Activated CD4-positive, alpha-beta memory T cell treated with anti-CD3 and anti-CD28 coated beads for 36 hours (primary cell): ENCODE measurements at places on chromosomes 11 and 22. TPM values are rescaled to one million over a fixed set of nuclear protein-coding genes. Genes with fewer than 3 reads are reported as not detected.

Gene MS4A12
- total RNA-seq = not detected

Gene OR52N4
- total RNA-seq = 0.29 TPM

Gene PKNOX2
- total RNA-seq = not detected

Gene APOL4
- total RNA-seq = 0.53 TPM

Gene OR10A2
- total RNA-seq = not detected

Gene APOL6
- 27.7 TPM for total RNA-seq

DNA sequence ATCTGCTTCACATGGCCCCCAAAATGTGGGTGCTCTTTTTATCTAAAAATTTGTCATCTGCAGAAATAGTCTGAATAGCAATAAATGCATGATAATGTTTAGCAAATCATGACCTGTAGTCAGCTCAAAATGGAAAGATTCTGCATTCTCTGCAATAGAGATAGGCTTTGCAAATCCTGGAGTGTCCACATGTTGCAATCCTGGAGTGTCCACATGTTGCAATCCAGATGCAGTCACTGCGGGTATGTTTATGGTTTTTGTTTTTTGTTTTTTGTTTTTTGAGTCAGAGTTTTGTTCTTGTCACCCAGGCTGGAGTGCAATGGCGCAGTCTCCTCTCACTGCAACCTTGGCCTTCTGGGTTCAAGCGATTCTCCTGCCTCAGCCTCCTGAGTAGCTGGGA lies 20.2 kb upstream of the LRRC32 start:
- no peak overlapping the region for H3K4me3 ChIP-seq
- H3K36me3 ChIP-seq = no peaks in the 10 kb centered on the region
- peaks cover 12% of the 10 kb centered on the region for H3K4me1 ChIP-seq
- no peak for DNase-seq

- H3K4me3 ChIP-seq = no peak overlapping the region
- peaks cover 2% of the 10 kb centered on the region for H3K4me1 ChIP-seq
- H3K36me3 ChIP-seq = peaks cover 5% of the 10 kb centered on the region
- no peaks in the 10 kb centered on the region for H3K27me3 ChIP-seq
- no peak for DNase-seq
These were observed 9.9 kb downstream of the ANO9 start for GRCh38 chr11:431921-432320.

- no peak for DNase-seq
- H3K27me3 ChIP-seq = no peaks in the 10 kb centered on the region
- H3K4me1 ChIP-seq = no peaks in the 10 kb centered on the region
- H3K4me3 ChIP-seq = no peak overlapping the region
These were observed 537.9 kb upstream of the FAT3 start for GRCh38 chr11:91686700-91687099.

DNA sequence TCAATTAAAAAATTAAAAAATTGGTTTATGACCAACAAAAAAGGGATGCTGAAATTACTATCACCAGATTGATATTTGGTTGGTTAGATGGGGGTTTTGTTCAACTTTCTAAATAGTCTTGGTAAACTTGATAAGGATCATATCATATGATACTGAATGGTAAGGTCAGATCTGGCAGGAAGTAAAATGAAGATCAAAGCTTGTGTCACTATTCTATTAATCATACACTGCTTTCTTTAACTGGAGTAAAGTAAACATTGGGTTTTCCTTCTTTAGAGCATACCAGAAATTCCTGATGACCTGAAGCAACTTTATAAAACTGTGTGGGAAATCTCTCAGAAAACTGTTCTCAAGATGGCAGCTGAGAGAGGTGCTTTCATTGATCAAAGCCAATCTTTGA lies 40.2 kb downstream of the RRM1 start:
- DNase-seq = no peak
- no peak overlapping the region for H3K4me3 ChIP-seq
- H3K36me3 ChIP-seq = peaks cover 64% of the 10 kb centered on the region
- H3K4me1 ChIP-seq = no peaks in the 10 kb centered on the region
- no peaks in the 10 kb centered on the region for H3K27me3 ChIP-seq

GRCh38 chr11:131671320-131671719 lies 300.9 kb downstream of the NTM start:
- no peaks in the 10 kb centered on the region for H3K27me3 ChIP-seq
- no peaks in the 10 kb centered on the region for H3K36me3 ChIP-seq
- H3K27ac ChIP-seq = no peak overlapping the region
- H3K4me1 ChIP-seq = peaks cover 3% of the 10 kb centered on the region
- DNase-seq = no peak

GRCh38 chr11:69891421-69892236 lies 72.4 kb upstream of the FGF3 start:
- peaks cover 41% of the 10 kb centered on the region for H3K27me3 ChIP-seq
- no peak overlapping the region for H3K27ac ChIP-seq

- H3K36me3 ChIP-seq = no peaks in the 10 kb centered on the region
- H3K4me1 ChIP-seq = no peaks in the 10 kb centered on the region
- peaks cover 11% of the 10 kb centered on the region for H3K27me3 ChIP-seq
- H3K27ac ChIP-seq = no peak overlapping the region
These were observed 55.6 kb upstream of the CSNK2A3 start for GRCh38 chr11:11408436-11409221.

GRCh38 chr22:17785185-17786184 lies 11.2 kb upstream of the BID start:
- no peak overlapping the region for H3K4me3 ChIP-seq
- peaks cover 24% of the 10 kb centered on the region for H3K4me1 ChIP-seq
- peaks cover 3% of the 10 kb centered on the region for H3K36me3 ChIP-seq
- no peak overlapping the region for H3K27ac ChIP-seq
- peak; percentile 79 for DNase-seq

GRCh38 chr22:27639248-27640086 lies 162.1 kb downstream of the MN1 start:
- H3K27me3 ChIP-seq = peaks cover 3% of the 10 kb centered on the region
- H3K4me3 ChIP-seq = no peak overlapping the region
- no peaks in the 10 kb centered on the region for H3K4me1 ChIP-seq
- no peaks in the 10 kb centered on the region for H3K36me3 ChIP-seq
- no peak for DNase-seq
- no peak overlapping the region for H3K27ac ChIP-seq

DNA sequence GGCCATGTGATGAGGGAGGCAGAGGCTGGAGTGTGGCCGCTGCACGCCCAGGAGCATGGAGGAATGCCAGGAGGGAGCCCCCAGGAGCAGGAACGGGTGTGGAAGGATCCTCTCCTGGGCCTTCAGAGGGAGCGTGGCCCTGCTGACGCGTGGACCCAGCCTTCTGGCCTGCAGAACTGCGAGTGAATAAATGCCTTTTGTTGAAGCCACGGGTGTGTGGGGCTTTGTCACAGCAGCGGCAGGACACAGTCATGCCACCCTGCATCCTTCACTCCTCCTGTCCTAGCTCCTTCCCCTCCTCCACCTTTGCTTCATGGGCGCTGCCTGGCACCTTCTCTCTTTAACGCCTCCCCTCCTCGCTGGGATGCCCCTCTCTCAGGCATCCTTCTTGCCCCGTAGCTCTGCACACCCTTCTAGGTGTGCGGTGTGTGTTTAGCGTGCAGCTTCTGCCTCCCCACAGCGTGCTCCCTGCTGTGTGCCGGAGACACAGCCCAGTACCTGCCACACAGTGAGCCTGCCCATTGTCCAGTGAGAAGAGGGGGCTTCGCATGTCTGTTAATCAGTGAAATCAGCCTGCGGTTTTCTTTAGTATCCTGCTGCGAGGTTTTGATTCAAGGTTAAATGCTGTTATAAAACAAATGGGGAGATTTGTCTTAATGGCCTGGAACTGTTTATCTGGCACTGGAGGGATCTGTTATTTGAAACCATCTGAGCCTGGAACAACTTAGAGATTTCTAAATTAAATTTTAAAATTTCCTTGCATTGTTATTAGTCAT lies 459.6 kb downstream of the TBC1D22A start:
- H3K4me1 ChIP-seq = no peaks in the 10 kb centered on the region
- no peak overlapping the region for H3K27ac ChIP-seq
- no peaks in the 10 kb centered on the region for H3K36me3 ChIP-seq
- DNase-seq = no peak

DNA sequence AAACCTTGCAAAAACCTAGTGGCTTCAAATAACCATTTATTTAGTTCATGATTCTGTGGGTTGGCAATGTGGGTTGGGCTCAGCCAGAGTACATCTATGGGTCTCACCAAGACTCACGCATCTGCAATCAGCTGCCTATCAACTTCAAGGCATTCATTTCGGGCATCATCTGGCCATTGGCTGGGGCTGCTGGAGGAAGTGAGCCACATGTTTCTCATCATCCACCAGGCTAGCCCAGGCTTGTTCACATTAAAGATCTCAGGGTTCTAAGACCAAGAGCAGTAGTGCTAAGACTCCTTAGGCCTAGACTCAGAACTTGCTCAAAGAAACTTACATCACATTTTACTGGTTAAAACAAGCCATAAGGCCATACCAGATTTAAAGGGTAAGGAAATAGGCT lies 478.9 kb upstream of the ARHGAP42 start:
- DNase-seq = no peak
- H3K36me3 ChIP-seq = no peaks in the 10 kb centered on the region
- no peak overlapping the region for H3K4me3 ChIP-seq
- no peaks in the 10 kb centered on the region for H3K27me3 ChIP-seq
- no peak overlapping the region for H3K27ac ChIP-seq

DNA sequence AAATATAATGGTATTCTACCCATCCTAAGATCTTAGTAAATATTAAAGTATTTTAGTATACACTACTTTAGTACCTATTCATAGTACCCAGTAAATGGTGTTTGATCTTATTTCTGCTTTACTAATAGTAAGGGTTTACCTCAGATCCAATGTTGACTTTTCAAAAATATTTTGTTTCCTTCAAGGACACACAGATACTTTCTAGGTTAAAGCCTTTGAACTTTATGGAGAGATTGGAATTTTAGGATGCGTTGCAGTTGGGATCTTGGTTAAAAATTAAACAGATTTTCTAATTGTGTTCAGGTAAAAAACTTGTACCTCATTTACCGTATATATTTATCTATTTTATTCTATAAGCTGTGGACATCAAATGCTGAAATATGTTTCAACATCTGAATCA lies 73.3 kb downstream of the CYP2R1 start:
- H3K27ac ChIP-seq = no peak overlapping the region
- H3K4me3 ChIP-seq = no peak overlapping the region
- H3K4me1 ChIP-seq = peaks cover 3% of the 10 kb centered on the region
- H3K27me3 ChIP-seq = no peaks in the 10 kb centered on the region

- H3K27ac ChIP-seq = no peak overlapping the region
- H3K27me3 ChIP-seq = peaks cover 6% of the 10 kb centered on the region
- no peaks in the 10 kb centered on the region for H3K36me3 ChIP-seq
These were observed 63.3 kb downstream of the ADAMTS15 start for GRCh38 chr11:130511765-130512164.

- no peak for DNase-seq
- no peaks in the 10 kb centered on the region for H3K4me1 ChIP-seq
- H3K27me3 ChIP-seq = peaks cover 3% of the 10 kb centered on the region
- no peak overlapping the region for H3K4me3 ChIP-seq
- no peaks in the 10 kb centered on the region for H3K36me3 ChIP-seq
- no peak overlapping the region for H3K27ac ChIP-seq
These were observed 18.4 kb downstream of the SULT4A1 start for GRCh38 chr22:43843783-43844530.

DNA sequence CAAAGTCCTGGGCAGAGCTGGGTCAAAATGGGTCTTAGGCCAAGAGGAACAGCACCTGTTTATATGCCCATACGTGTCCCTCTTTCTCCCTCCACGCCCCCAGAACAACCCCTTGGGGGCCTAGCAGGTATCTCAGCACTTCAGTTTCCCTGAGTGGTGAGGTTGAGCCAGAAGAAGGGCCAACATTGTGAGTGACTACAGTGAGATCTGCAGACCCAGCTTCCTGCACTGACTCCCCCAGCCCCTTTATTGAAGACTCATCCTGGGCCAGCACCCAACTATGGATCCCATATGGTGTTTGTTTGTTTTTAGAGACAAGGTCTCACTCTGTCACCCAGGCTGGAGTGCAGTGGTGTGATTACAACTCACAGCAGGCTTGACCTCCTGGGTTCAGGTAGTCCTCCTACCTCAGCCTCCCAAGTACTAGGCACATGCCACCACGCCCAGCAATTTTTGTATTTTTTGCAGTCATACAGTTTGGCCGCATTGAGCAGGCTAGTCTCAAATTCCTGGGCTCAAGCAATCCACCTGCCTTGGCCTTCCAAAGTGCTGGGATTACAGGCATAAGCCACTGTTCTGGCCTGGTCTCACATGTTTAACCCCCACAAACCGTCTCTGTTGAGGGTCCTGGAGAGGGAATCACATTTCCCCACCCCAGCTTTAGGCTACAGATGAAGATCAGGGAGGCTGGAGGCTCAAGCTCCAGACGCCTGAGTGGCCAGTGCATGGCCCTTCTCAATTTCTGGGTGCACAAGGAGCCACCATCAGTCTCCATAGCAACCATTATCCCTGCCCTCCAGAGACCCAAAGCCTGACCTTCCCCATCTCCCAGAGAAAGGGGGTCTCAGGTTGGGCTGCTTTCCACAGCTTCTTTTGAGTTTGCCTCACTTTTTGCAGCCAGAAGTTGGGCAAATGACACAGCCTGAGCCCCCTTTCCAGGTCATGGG lies 1.7 kb upstream of the LARGE2 start:
- peaks cover 11% of the 10 kb centered on the region for H3K27me3 ChIP-seq
- H3K36me3 ChIP-seq = peaks cover 6% of the 10 kb centered on the region
- H3K4me3 ChIP-seq = peak overlapping the region; percentile 49
- H3K27ac ChIP-seq = no peak overlapping the region
- peaks cover 29% of the 10 kb centered on the region for H3K4me1 ChIP-seq
- no peak for DNase-seq

DNA sequence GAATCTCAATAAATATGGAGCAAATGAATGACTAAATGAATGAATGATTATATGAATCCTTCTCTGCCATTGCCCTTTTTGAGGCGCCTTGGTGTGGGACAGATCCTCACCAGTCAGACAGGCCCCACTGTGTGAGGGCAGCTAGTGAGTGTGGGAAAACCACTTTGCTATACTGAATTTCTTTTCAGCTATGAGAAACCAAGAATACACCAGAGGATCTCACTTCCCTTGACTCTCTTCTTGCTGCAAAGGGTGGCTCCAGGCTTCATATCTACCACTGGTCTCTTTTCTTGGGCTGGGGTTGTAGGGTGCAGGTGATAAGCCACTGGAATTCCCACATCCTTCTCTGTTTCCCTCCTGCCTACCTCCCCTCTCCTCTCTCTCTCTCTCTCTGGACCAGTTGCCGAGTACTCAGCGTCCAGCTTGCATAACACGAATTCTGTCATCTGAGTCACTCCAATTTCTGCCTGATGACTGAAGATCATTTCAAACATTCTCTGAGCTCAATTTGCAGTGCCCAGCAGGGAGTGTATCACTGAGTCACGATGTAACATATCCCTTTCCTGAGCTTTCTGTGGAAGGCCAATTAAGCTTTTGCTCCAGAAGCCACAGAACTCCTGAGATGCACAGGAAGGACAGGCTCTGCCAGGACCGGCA lies 304.3 kb upstream of the NCAM1 start:
- no peak for DNase-seq
- H3K27me3 ChIP-seq = no peaks in the 10 kb centered on the region
- H3K4me3 ChIP-seq = no peak overlapping the region
- no peaks in the 10 kb centered on the region for H3K4me1 ChIP-seq
